ENCODE measurements at places on chromosomes 4 and X.

DNA sequence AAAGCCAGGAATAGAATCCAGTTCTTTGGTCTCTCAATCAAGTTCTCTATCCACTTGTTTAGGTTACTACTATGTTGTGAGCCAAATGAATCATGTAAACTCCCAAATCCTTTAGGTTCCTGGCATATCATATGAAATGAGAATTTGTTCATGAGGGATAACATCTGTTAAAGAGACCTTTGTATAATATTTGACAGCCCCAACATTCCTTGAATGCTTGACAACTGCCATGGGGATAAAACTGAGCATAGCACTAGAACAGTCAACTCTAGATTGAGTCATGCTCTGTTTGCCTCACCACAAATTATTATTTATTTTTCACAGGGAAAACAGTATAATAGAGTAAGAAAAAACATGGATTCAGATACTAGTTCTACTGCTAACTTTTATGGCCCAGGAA lies 93.3 kb downstream of the NAA11 start:
- no peak for DNase-seq

DNA sequence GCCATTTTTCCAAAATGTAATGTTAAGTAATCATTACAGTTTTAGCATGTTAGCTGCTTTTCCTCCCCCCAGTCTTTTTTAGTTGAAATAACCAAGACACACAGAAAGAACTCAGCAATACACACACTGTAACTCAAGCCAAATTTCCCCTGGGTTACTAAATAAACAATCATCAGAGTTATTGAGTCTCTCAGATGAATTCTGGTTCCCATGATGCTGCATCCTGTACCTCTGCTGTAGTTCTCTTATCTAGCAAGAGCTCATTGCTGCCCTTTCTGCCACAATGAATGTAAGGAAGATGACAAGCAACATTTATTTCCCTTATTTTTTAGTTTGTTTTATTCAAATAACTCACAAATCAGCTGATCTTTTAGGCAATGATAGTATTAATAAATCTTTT lies 185.1 kb downstream of the ARHGAP6 start:
- DNase-seq, result no peak

GRCh38 chr4:151227731-151228130 lies 49.2 kb upstream of the PRSS48 start:
- DNase-seq, result peak; percentile 82

- no peak for DNase-seq
Measured at GRCh38 chr4:126047114-126047513, 732.4 kb downstream of the FAT4 start.

DNA sequence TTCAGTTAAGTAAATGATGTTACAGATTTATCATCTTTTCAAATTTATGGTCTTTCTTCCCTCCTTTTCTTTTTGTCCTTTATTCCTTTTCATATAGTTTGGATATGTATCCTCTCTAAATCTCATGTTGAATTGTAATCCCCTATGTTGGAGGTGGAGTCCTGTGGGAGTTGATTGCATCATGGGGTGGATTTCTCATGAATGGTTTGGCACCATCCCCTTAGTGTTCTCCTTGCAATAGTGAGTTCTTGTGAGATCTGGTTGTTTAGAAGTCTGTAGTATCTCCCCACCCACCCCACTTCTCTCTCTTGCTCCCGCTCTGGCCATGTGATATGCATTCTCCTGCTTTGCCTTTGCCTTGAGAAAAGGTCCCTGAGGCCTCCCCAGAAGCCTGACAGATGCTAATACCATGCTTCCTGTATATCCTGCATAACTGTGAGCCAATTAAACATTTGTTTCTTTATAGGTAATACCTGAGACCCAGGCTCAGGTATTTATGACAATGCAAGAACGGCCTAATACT lies 236.7 kb downstream of the PRDM5 start:
- DNase-seq, result no peak

DNA sequence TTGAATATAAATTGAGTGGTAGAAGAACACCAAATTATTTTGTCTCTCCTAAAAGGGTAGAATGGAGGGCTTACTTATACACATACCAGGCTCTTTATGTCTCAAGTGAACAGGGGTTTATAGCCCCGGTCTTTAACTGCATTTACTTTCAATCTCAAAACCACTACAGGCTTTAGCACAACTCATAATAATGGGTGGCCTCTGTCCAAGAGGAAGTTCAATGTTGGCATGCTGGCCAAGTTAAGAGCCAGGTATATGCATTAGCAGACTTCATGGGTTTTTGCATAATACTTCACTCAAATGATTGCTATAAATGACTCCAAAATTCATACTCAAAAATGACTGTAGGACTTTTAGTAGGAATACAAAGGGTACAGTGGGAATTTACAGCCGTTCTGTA lies 118.5 kb upstream of the OTUD4 start:
- DNase-seq, result no peak

GRCh38 chr4:76301068-76301774 lies 5.3 kb upstream of the STBD1 start:
- peak; percentile 90 for DNase-seq

GRCh38 chr4:108126806-108127205 lies 41.9 kb downstream of the LEF1 start:
- DNase-seq, result no peak

DNA sequence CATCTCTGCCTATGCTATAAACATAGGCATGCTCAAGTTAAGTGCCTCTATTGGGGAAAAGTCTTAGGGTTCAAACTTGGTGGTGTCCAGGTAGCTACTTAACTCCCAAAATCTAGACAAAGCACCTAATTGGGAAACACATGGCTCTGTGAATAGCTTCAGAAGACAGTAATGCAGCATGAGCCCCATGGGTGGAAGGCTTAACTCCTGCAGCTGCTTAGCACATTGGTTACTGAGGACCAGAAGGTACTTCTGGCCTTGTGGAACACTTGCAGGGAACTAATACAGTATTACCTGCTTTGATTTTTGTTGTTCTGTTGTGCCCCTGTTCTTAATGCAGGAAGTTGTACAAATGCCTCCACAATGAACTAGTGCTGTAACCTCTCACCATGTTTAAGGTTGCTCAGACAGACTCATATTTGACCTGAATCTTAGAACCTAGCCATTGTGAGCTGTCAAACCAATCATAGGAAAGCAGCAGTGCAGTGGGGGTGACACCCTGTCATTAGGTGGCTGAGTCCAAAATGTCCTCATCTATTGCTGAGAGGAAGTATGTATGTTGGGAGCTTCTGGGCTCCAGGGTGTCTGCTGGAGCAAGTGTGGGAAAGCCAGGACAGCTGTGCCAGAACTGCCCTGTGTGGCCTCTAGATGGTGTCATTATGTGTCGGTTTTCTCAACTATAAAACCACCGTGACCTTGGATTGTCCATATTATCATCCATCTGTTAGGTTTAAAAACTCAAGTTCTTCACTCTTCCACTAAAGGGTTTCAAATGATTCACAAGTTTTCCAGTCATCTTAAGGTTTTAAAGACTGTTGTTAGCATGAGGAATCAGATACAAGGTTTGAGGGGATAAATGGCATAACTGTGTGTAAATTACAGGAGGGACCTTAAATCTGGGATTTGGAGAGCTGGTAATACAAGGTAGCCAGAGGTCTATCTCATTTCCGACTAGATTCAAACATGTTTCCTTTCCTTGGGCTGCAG lies 69.9 kb upstream of the WDR1 start:
- DNase-seq, result no peak

DNA sequence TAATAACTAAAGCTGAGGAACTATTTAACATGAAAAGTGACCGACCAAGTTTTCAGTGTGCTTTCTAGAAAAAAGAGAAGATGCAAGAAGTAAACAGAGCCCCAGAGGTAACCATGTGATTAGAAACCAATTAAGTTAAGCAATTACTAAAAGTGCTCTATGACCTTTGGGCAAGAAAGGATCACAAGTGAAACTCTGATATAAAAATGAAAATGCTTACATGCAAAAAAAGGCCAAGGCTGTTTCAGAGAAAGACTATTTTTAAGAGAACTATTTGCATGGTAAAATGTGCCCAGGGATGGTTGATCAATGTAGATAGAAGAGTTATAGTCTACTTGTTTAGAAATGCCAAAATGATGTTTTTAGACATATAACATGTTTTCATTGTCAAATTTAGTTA lies 22.0 kb downstream of the KLHL15 start:
- no peak for DNase-seq

DNA sequence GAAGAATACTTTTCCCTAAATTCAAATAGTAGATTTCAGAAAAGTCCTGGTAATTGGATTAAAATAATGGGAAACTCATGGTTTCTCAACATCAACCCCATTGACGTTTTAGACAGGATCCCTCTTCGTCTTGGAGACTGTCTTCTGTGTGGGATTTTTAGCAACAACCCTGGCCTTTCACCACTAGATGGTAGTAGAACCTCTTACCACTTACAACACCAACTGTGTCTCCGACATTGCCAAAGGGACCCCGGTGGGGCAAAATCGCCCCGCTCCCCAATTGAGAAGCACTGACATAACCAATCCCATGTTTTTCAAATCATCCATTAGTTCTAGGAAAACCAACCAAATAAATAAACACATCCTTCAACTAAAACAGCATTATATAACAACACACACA lies 16.9 kb upstream of the ANOS1 start:
- no peak for DNase-seq

DNA sequence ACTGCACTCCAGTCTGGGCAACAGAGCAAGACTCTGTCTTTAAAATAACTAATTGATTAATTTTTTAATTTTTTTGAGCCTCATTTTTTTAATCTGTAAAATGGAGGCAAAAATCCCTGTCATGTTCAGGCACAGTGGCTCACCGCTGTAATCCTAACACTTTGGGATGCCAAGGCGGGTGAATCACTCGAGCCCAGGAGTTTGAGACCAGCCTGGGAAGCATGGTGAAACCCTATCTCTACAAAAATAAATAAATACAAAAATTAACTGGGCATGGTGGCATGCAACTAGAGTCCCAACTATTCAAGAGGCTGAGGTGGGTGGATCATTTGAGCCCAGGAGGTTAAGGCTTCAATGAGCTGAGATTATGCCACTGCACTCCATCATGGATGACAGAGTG lies 15.4 kb downstream of the AMTN start:
- no peak for DNase-seq

DNA sequence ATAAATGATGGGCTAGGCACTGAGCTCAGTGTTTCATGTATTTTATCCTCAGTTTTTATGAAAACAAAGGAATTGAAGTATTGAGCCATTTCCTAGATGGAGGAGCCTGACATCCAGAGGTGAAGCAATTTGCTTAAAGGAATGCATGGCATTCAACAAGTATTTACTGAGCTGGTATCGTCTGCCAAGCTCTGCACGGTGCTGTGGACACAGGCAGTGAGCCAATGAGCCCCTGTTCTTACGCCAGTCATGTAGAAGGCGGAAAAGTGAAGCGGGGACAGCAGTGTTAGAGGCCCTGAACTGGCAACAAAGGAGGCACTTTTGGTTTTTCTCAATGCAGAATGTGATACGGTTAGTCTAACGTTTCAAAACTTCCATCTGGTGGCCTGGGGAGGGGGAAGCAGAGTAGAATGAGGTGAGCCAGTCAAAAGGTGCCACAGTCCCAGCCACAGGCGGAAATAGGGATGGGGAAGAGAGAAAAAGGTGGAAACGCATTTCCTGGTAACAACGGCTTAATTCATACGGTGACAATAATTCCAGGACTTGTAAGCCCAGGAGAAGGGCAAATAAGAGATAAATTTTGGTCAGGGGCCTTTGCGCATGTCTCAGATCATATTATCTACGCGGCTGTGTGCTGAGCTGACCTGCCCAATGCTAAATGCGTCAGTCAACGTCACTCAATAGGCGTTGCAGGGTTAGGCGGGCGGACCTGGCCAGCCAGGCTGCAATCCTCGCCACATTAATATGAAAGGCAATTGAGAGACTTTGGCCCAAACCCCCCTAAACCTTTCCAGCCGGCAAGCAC lies 133.9 kb downstream of the AFAP1 start:
- peak; percentile 97 for DNase-seq

GRCh38 chr4:152588869-152589268 lies 53.0 kb upstream of the FBXW7 start:
- DNase-seq, result no peak

- DNase-seq, result no peak
Measured at GRCh38 chr4:53014881-53015280, 152.8 kb downstream of the RASL11B start.

DNA sequence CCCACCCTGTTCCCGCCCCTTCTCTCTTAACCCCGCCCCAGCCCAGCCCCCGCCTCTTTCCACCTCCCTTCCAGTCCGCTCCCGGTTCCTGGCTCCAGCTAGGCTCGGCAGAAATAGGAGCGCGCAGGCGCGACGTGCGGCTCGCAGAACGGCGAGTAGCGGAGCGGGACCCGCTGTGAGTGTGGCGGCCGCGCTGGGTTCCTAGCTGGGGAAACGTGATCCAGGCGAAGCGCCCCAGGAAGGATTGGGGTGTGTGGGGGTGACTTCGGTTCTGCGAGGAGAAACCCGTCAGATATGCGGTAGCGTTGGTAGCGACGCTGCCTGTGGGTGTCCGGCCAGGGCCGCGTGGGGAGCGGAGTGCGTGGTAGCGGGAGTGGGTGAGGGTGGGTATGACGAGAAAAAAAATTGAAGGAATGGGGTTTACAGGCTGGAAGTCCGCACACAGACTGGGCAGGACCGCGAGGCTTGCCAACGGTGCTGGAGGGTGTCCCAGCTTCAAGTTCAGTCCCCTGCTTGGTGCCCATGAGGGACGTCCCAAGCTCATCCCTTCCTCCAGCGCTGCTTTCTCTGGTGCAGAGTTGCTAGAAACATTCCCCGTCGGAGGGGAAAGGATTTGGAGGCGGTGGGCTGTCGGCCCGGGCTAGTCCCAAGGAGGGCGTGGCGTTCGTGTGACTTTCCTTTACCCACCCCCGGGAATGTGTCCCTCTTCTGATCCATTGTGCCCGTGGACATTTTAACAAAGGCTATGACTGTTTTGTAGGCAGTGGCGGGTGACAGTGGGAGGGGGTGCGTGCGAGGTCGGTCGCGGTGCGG lies at the start of gene PRRG1:
Gene PRRG1 (plus strand): TSS at position 144 of the 813 bp plus-strand sequence. CDS start 56,886 bp downstream, outside the sequence.
- DNase-seq, result peak; percentile 67

GRCh38 chrX:22276781-22277180 lies 4.1 kb downstream of the CBLL2 start:
- DNase-seq, result peak; percentile 22

DNA sequence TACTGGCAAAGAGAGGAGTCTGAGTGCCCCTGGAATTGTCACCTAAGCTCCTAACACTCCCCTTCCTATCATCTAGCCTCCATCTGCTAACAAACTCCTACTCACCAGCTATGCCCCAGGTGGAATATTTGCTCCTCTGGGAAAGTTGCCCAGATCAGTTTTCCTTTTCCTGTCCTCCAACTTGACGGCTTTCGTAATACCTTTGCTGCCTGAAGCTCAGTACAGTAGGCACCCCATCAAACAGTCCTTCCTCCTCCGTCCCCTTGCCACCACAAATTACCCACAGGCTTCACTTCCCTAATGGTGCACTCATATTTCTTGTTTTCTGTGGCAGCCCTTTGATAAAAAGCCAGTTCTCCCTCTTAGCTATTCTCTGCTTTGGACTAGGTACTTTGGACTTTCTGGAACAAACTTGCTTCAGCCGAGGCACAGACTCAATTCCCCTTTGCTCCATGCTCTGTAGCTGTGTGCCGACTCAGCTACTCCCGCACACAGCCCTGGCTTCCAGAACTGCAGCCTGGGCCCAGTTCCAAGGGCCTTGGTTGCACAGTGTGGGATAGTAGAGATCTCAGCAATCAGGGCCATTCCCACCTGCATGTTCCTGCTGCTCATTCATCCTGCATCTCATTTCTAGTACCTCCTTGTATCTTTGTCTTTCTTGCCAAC lies 605.1 kb downstream of the BCOR start:
- DNase-seq, result no peak

GRCh38 chrX:7759830-7760229 lies 83.1 kb upstream of the VCX start:
- no peak for DNase-seq

Data from astrocyte (in vitro differentiated cells and primary cell).